ENCODE measurements at places on chromosomes 2 and 18.

- DNase-seq = no peak
These were observed 73.7 kb downstream of the RBMS1 start for GRCh38 chr2:160419776-160420505.

DNA sequence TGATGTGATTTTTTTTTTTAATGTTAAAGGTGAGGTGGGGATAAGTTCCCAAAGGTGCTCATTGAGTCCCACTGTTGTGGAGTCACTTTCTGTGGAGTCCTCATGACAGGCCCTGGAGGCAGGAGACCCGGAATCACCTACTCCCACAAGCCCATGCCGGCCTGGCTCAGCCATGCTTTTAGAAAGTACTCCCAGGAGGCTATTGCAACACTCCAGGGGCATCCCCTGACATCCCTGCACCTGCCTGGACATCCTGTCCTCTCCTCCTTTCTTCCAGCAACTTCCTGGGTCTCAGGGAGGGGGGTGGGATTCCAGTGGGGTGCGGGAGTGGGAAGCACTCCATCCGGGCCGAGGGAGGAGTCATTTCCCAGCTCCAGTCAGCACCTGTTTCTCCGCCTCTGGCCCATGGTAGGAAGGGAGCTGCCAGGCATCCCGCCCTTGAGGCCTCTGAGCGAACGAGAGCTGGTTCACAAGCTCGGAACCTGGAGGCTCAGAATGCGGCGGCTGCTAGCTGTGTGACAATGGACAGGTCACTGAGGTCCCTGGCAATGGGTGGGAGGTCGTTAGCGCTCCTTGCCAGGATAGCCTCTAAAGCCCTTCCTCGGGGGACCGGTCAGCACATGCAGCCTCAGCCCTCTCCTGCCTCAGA is 163.9 kb upstream of the ID2 start:
- no peak for DNase-seq

DNA sequence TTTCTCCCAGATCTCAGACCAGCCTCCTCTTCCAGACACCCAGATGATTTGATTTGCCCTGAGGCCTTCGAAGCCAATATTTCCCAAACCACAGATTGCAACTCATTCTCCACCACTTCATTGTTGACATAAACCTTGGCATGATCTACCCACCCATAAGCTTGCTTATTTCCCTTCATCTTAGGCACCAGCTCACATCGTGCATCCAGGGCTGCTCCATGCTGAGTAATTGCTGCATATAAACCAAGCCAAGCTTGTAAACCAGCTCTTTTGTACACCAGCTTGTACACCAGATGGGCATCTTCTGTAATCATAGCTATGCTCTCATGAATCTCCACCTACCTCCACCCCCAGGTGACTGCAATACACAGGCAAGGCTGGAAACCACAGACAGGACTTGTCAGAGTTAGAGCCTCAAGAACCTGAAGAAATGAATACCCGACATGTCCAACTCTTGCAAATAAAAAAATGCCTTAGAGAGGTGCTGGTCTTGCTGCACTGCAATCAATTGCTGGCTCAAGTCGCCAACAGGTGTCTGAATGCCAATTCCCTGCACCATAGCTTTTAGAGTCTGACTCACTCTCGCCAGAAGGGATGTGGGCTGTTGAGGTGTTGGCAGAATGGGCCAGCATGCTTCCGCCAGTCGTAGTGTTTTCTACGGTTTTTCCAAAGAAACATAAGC is 31.5 kb downstream of the TRABD2A start:
- no peak for DNase-seq

- no peak for DNase-seq
These were observed 282.1 kb upstream of the EPAS1 start for GRCh38 chr2:46014911-46015654.

GRCh38 chr2:189439342-189439741 is 1.9 kb upstream of the WDR75 start:
- DNase-seq = no peak

GRCh38 chr18:70659036-70659925 is 370.4 kb downstream of the SOCS6 start:
- no peak for DNase-seq

DNA sequence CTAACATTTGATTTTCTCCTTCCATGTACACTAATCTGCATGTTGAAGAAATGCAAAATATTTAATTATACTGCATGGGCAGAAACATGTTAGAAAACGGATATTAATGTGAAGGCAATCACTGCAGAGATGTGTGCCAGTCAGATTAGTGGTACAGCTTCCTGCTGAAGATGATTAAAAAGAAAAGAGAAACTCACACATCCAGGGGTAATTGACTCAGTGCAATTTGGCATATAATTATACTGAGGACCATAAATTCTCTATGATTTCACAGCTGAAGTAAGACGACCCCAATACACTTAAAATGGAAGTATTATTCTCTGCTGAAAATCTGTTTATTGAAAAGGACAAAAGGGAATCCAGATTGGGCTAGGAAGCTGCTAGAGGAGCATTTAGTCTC is 243.4 kb downstream of the TGIF1 start:
- no peak for DNase-seq

DNA sequence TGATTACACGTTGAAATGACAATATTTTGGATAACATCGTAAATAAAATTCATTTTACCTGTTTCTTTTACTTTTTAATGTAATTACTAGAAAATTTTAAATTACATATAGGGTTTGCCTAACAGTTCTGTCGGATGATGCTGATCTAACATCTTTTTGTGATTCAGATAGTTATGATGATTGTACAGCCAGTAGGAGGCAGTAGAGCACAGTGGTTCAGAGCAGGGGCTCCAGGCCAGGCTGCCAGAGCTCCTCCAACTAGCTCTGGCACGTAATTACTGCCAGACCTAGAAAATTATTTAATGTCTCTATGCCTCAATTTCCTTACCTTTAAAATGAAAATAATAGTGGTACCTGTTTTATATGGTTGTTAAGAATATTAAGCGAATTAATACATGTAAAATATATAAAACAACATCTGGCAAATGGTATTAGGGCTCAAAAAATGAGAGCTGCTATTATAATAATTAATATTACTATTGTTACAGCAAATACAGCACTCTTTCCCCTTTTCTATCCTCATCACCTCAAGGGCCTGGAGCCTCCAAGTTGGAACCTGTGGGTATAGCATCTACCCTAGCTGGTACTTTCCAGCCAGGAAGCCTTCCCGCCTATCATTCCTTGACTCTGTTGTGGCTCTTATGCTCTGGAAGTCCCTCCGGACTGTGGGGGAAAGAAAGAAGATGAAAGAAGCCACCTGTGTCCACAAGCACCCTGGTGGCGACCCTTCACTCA is 47.7 kb upstream of the PLA2R1 start:
- DNase-seq = no peak

GRCh38 chr2:68879296-68879695 is 8.1 kb upstream of the BMP10 start:
- DNase-seq = no peak

DNA sequence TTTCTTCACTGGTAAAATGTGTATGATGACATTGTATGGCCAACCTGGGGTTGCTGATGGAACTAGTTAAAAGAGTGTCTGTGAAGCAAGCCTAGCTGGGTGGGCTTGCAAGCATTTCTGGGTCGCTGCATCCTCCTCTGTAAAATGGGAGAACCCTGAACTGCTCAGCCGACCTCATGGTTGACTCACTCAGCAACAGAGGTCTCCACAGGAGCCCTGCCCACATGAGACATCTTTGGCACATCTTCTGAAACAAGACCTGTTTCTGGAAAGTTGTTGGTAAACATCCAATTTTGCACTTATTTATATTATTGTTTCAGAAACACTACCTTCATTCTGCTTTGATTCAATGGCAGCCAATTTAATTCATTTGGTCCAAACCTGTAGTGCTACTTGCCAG is 52.6 kb downstream of the BCL11A start:
- no peak for DNase-seq

DNA sequence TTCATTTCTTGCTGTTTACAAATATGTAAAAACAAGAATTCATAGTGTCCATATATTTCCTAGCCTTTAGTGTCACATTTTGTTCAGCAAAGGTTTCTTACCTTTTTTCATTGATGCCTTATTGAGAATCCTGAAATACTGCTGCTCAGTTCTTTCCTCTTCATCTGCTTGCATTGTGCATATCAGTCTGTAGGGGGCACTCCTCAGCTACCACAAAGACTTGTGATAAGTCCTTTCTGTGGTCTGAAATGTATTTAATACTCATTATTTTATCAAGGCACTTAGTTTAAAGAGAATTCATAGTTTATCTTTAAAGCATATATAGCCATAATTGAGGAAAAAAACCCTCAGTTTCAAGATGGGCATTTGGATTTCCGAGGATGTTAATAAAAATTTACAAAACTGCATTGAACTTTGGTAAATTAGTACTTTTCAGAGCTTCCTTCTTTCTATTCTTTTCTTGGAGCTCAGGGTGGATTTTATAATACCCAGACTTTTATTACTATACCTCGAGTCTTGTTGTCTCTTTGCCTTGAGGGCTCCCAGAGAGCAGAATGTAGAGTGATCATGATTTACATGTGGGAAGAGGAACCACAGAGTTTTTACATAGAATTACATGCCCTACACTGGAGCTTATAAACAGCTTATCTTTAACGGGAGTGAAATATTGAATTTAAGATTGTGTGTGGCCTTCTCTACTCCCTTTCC is 570.1 kb downstream of the PLCL1 start:
- no peak for DNase-seq

DNA sequence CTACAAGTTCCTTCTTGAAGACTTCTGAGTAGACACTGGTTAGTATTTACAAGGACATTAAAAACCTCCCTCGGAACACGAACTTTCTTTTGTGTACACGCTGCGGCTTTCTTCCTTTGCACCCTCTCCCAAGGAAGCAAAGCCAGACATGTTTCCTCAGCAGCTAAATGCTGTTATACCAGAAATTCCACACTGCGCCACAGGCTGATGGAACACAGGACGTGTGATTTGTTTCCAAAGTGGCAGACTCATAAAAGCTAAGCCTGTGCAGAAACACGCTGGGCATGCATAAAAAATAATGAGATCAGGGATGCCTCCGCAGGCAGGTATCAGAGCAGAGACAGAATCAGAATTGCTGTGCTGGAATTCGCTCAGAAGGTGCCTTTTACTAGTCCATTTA is 73.0 kb upstream of the RGPD5 start:
- DNase-seq = no peak

- DNase-seq = no peak
These were observed 63.5 kb downstream of the SYT4 start for GRCh38 chr18:43213816-43214215.

DNA sequence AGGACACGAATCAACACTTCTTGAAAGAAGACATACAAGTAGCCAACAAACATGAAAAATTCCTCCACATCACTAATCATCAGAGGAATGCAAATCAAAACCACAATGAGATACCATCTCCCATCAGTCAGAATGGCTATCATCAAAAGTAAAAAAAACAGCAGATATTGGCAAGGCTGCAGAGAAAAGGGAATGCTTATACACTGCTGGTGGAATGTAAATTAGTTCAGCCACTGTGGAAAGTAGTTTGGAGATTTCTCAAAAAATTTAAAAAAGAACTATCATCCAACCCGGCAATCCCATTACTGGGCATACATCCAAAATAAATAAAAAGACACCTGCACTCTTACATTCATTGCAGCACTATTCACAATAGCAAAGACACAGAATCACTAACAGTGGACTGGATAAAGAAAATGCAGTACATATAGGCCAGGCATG is 78.7 kb downstream of the GRB14 start:
- no peak for DNase-seq

GRCh38 chr18:13159579-13159978 is 59.0 kb upstream of the LDLRAD4 start:
- DNase-seq = no peak

GRCh38 chr2:26627350-26628105 is 13.6 kb downstream of the CIB4 start:
- no peak for DNase-seq

- DNase-seq = no peak
These were observed 3.5 kb upstream of the ADNP2 start for GRCh38 chr18:80105369-80106167.

DNA sequence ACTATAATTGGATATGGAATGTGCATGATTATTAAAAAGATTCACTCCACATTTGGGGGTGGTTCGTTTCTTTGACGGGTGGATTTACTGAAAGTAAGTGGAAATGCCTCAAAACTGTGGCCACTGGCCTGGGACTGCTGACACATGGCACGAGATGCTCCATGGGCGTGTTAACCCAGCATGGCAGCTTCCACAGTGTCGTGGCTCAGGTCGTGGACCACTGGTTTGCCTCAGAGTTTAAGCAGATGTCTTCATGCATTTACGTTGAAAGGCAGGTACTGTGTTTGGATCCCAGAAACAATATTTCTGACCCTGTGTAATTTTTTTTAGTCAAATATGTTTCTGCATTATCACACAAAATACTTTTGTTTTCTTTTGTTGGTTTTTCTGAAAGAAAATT is 242.0 kb downstream of the GBX2 start:
- DNase-seq = no peak

GRCh38 chr2:230872968-230873660 is 8.4 kb downstream of the ITM2C start:
- no peak for DNase-seq

DNA sequence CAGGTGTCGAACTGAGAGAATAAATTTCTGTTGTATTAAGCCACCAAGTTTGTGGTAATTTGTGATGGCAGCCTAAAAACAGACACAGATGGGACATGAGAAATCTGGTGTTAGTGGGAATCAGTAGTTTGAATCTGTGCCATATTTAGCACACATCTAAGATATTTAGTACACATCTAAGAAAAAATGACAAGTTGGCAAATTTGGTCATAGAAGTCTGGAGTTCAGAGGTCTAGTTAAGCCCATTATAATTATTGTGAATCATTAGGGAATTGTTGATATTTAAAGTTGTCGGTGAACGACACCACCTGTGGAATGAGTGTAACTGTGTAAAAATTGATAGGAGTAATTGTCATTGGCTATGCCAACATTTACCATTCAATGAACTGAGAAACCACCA is 1138.8 kb upstream of the TMEFF2 start:
- DNase-seq = no peak

GRCh38 chr2:154963511-154963910 is 265.0 kb downstream of the KCNJ3 start:
- no peak for DNase-seq

DNA sequence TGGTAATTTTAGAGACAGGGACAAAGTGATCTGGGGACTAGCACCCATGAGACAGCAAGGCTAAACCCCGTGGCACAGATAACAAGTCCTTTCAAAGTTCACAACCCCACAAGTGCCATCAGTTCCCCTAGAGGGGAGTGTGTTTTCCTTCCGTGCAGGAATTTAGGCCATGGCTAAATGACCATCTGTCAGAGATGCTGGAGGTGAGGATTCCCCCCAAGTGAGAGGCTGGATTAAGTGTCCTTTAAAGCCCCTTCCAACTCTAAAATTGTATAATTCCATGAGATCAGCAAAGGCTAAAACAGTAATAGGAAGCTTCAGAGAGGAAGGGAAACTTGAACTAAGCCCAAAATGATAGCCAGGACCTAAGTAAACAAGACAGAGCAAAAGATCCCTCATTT is 8.7 kb downstream of the FEZ2 start:
- no peak for DNase-seq

DNA sequence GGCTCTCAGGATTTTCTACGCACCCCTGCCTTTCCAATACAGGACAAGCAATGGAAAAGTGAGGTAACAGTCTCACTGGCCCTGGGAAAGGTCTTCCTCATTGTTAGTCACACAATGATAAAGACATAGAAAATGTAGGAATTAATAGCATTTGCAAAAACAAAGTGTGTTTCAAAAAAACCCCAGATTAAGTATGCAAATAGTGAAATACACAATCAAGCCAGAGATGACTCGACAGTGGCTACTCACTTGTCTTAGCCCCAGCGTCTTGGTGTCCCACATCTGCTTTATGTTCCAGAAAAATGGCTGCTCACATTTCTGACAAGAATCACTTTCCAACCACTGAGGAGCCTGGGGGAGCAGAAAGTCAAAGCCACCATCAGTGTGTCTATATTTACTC is 47.0 kb upstream of the AP1S3 start:
- no peak for DNase-seq
